Articular chondrocyte of knee joint (primary cell): ENCODE measurements at places on chromosomes 16 and 17. TPM values are rescaled to one million over a fixed set of nuclear protein-coding genes. Genes with fewer than 3 reads are reported as not detected.

The P2RX1 gene
- under 0.01 TPM in 1 of 2 replicates, not detected in the other for total RNA-seq

The SMTNL2 gene
- total RNA-seq: not detected in 2 replicates

The TEKT3 gene
- total RNA-seq: 0.43 and 0.65 TPM in 2 replicates

The ZNF821 gene
- 4.7 and 5.9 TPM in 2 replicates for total RNA-seq

The MMP2 gene
- total RNA-seq: 355 and 362 TPM in 2 replicates

The G6PC3 gene
- total RNA-seq: 27.2 and 29.8 TPM in 2 replicates

The C17orf78 gene
- total RNA-seq: not detected in 2 replicates

The TRPV3 gene
- 0.91 and 2.2 TPM in 2 replicates for total RNA-seq

The HOXB4 gene
- total RNA-seq: under 0.01 TPM in 1 of 2 replicates, not detected in the other

The ALOX15B gene
- under 0.01 and 0.32 TPM in 2 replicates for total RNA-seq

The TMEM238L gene
- not detected in 2 replicates for total RNA-seq

The ITGB4 gene
- total RNA-seq: 0.39 and 0.54 TPM in 2 replicates

The KRT36 gene
- not detected in 2 replicates for total RNA-seq

The RASL10B gene
- total RNA-seq: 0.91 and 1.4 TPM in 2 replicates
